Caudate nucleus (tissue), 63 donors: ENCODE measurements at places on chromosomes 2 and 18.
A peak's percentile ranks its signal among the peaks of the same experiment; 100 is the strongest.

DNA sequence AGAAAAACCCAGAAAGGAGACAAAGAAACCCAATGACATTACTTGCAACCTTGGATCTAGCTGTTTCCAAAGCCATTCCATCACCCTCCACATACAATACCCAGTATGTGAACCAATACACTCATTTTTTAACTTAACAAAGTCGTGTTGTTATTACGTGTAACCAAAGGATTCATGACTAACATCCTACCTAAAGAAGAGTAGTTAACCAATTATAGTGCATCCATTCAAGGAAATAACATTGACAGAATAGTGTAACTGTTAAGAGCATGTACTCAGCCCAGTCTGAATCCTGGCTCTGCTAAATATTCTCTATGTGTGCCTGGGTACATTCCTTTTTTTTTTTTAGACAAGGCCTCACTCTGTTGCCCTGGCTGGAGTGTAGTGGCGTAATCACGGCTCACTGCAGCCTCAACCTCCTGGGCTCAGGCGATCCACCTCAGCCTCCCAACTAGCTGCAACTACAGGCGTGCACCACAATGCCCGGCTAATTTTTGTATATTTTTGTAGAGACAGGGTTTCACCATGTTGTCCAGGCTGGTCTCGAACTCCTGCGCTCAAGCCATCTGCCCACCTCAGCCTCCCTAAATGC is 9.9 kb downstream of the TLK1 start:
- no peak for DNase-seq

DNA sequence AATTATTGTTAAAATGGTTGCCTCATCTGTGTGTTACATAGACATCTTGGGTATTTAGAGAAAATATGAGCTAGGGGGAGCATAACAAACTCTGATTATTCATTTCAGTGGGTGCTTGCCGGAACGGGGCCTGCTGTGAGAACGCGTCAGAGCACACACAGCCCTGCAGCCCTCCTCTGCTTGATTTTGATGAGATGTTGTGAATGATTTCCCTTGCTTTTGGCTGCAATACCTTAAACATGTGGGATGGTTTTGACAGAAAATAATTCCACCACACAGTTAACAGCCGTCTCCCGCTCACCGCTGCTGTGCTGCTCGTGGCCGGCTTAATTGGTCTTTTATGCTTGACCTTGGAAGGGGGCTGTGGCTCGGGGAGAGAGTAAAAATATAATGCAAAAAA is 49.9 kb upstream of the TXNDC2 start:
- DNase-seq = no peak

- no peak for DNase-seq
Measured at GRCh38 chr18:71485611-71486010, 1058.5 kb downstream of the CBLN2 start.

DNA sequence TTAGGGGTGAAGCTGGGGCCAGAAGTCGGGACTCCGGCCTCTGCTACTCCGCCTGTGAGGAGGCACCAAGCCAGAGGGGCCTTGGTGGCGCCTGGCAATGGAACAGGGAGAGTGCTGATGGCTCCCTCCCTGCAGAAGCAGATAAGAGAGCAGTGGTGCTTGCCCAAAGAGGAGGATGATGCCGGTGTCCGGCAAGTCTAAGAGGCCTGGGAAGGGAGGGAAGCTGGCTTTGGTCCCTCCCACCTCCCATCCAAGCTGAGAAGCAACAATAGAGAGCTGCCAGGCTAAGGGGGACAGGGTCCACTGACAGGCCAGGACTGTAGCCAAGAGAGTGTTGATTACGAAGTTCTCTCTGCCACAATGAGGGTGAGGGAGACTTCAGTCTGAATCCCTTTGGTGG is 479.5 kb downstream of the TNS1 start:
- no peak for DNase-seq

- no peak for DNase-seq
Measured at GRCh38 chr2:79936715-79937114, 367.8 kb downstream of the LRRTM1 start.

GRCh38 chr2:61534926-61535325 is 3.2 kb downstream of the XPO1 start:
- DNase-seq = no peak

GRCh38 chr2:186868344-186868743 is 19.4 kb upstream of the ZSWIM2 start:
- no peak for DNase-seq

- DNase-seq = no peak
Measured at GRCh38 chr2:185338104-185338503, 400.5 kb upstream of the FSIP2 start.

- no peak for DNase-seq
Measured at GRCh38 chr18:9858642-9859041, 27.1 kb upstream of the TXNDC2 start.

- peak; percentile 87 for DNase-seq
Measured at GRCh38 chr2:231387904-231388724, 7.4 kb upstream of the B3GNT7 start.

- DNase-seq = no peak
Measured at GRCh38 chr2:55084641-55085040, 34.4 kb upstream of the RTN4 start.

- no peak for DNase-seq
Measured at GRCh38 chr18:49072940-49073339, 122.2 kb upstream of the SMAD7 start.

GRCh38 chr18:13573750-13574149 is 152.6 kb downstream of the FAM210A start:
- DNase-seq = no peak

DNA sequence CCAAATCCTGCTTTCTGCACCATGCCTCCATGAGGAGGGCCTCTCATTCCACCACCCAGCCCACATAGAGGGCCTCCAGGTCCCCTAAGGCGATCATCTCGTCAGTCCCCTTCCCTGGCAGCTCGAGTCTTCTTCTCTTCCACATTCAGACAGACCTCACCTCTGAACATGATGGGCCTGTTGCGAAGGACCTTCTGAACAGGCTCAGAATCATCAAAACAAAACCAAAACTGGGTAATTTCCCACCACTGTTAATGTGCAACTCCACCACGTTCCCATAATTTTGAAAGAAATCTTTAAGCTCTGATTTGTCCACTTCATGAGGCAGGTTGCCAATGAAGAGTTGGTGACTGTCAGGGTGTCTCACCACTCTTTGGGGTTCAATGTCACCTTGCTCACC is 20.4 kb downstream of the ZRANB3 start:
- no peak for DNase-seq

DNA sequence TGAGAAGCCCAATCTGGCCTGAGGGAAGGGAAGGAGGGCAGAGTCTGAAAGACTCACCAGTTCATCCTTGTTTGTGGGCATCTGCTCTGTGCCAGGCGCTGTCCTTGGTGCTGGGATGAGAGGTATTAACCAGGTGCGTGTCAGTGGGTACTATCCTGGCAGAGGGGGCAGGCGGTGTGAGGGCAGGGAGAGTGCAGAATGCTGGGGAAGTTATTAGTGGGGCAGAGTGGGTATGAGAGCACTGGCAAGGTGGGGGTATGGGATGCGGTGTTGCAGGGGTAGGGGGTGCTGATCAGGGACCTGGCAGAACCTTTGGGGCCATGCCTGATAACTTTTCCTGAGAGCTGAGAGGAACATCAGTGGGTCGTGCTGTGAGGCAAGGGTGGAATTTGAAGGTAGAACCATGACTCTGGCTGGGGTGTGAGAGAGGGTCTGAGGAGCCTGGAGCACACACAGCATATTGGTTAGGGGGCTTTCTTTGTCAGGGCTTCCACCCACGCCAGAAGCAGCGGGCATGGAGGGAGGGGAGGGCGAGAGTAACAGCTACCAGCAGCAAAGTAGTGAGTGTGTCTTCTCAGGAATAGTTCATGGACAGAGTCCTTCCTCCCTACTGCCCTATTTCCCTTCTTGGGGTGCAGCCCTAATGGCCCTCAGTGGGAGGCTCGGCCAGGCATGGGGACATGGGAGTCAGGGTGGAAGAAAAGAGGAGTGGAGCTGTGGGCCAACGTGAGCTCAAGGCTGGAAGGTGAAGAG is 290.7 kb downstream of the CYP26B1 start:
- no peak for DNase-seq

DNA sequence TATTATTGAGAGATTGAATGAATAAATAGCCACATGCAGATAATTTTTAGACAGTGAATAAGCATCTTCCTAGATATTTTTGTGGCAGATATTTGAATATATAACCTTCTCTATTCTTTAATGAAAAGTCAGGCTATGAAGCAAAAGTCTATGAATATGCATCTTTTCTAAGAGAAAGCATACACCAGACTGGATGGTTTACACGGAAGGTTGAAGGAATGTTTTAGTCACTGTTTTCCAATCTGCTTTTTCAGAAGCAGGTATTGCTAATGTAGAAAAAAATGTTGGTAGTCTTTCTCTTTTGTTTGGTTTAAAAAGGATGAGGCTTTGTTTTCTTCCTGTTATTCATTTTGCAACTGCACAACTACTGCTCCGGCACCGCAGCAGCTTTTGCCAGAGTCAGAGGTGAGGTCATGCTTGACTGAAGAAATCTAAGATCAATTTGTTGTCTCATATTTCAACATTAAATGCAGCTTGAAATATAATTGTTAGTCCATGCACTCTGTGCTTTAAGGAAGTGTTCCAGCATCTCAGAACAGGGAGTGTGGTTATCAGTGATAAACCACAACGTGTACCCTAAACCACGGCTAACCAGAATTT is 1540.8 kb upstream of the PIK3C3 start:
- no peak for DNase-seq

DNA sequence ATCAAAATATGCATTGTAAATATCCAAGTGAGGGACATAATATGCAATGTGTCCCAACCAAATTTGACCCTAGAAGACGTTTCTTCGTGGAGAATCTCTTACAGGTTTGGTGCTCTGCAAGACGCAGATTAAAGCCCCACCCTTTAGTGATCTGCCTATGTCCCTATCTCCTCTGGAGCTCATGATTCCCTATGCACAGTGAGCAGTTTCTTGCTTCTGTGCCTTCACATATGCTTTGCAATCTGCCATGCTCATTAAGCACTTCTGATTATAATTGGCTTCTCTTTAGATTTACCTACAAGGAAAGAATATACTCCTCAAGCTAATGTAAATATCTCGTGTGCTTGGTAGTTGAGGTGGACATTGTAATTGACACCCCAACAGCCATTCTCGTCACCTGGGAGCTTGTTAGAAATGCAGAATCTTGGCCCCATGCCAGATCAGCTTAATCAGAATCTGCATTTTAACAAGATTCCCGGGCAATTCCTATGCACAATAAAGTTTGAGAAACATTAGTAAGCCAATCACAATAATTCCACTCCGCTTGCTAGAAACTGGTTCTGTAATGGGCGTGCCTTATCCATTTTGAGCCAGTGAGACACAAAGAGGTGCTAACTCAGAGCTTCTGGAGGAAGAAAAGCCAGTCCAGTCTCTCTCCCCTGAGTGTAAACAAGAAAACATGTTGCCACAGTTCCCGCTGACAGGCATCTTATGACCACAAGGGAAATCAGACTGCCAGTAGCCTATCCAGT is 2.8 kb upstream of the PUM2 start:
- no peak for DNase-seq

GRCh38 chr18:38301621-38302020 is 736.0 kb upstream of the CELF4 start:
- no peak for DNase-seq

DNA sequence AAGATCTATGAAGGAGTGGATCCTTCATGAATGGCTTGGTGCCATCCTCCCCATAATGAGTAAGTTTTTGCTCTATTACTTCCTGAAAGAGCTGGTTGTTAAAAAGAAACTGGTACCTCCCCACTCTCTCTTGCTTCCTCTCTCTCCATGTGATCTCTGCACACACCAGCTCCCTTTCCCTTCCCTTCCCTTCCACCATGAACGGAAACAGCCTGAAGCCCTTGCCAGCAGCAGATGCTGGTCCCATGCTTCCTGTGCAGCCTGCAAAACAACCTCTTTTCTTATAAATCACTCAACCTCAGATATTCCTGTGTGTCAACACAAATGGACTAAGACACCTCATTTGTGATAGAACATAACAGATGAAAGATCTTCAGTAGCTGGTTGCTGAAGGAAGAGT is 303.5 kb upstream of the ACVR2A start:
- DNase-seq = no peak

DNA sequence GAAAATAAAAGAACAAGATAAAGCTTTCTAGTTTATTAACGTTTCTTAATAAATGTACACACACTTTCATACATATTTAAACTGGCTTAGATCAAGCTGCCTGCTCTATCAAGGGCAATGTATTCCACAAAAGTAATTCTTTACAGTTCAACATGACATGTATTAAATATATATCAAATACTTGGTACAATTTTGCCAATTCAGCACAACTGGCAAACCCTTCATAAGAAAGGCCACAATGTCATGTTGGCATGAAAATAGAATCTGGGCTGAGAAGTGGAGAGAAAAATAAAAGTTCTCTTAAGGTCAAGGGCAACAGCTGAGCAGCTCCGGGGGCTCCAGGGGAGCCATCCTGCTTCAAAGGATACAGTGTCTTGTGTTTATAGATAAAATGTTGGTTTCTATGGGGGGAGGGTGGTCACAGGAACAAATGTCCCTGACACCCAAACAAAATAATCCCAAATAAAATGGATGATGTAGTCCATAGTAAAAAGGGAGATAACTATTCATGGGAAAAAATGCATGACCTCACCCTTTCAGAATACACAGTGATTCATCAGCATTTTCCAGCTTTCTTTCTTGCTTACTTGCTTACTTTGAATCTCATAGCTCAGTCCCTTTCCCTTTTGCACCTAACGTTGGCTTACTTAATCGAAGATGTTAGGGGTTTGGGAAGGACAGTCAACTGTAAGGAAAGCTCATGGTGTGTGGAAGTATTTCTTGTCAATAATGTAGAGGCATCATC is 494.9 kb downstream of the NYAP2 start:
- DNase-seq = no peak

- DNase-seq = no peak
Measured at GRCh38 chr18:48345596-48345995, 63.6 kb downstream of the ZBTB7C start.

DNA sequence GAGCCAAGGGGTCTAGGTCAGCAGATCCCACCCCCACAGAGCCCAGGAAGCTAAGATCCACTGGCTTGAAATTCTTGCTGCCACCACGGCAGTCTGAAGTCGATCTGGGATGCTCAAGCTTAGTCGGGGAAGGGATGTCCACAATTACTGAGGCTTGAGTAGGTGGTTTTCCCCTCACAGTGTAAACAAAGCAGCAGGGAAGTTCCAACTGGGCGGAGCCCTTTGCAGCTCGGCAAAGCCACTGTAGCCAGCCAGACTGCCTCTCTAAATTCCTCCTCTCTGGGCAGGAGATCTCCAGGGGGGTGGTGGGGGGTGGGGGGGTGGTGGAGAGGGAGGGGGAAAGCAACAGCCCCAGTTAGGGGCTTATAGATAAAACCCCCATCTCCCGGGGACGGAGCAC is 419.5 kb downstream of the NUP35 start:
- DNase-seq = no peak

DNA sequence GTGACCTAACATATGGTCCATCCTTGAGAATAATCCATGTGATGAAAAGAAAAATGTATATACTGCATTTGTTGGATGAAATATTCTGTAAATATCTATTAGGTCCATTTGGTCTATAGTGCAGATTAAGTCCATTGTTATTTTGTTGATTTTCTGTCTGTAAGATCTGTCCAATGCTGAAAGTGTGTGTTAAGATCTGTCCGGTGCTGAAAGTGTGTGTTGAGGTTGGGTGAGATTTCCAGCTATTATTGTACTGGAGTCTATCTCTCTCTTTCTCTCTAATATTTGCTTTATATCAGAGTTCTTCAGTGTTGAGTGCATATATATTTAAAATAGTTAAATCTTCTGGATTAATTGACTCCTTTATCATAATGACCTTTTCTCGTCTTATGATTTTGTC is 828.8 kb upstream of the CRIM1 start:
- DNase-seq = no peak
